ENCODE measurements at places on chromosomes 6 and 20. TPM values are rescaled to one million over a fixed set of nuclear protein-coding genes. Genes with fewer than 3 reads are reported as not detected.
A peak's percentile ranks its signal among the peaks of the same experiment; 100 is the strongest.

DNA sequence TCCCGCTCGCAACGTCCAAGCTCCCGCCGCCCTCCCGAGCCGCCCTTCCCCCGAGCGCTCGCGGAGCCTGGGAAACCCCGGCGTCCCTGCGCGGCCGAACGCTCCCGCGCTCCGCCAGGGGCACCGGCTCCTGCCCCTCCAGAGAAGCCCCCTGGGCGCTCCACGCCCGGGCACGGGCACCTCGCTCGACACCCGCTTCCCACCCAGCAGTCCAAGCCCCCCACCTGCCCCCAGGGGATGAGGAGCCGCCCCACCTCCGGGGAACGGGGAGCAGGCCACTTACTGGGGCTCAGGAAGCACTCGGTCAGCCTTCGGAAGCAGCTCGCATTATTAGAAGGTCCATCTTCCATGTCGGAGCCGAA, 1.4 kb downstream of the PDE10A start:
- no peak for DNase-seq
- peaks cover 12% of the 10 kb centered on the region for H3K4me1 ChIP-seq
- H3K4me3 ChIP-seq: peak overlapping the region; percentile 41
- H3K36me3 ChIP-seq: no peaks in the 10 kb centered on the region
- H3K27me3 ChIP-seq: peaks cover 20% of the 10 kb centered on the region
- H3K27ac ChIP-seq: no peak overlapping the region

PGBD1 gene
- total RNA-seq: 1.0 TPM

- peak overlapping the region; percentile 33 for H3K27ac ChIP-seq
- no peaks in the 10 kb centered on the region for H3K36me3 ChIP-seq
- DNase-seq: no peak
- H3K4me1 ChIP-seq: peaks cover 18% of the 10 kb centered on the region
- H3K27me3 ChIP-seq: no peaks in the 10 kb centered on the region
Measured at GRCh38 chr6:21556511-21556910, 37.0 kb upstream of the SOX4 start.

DNA sequence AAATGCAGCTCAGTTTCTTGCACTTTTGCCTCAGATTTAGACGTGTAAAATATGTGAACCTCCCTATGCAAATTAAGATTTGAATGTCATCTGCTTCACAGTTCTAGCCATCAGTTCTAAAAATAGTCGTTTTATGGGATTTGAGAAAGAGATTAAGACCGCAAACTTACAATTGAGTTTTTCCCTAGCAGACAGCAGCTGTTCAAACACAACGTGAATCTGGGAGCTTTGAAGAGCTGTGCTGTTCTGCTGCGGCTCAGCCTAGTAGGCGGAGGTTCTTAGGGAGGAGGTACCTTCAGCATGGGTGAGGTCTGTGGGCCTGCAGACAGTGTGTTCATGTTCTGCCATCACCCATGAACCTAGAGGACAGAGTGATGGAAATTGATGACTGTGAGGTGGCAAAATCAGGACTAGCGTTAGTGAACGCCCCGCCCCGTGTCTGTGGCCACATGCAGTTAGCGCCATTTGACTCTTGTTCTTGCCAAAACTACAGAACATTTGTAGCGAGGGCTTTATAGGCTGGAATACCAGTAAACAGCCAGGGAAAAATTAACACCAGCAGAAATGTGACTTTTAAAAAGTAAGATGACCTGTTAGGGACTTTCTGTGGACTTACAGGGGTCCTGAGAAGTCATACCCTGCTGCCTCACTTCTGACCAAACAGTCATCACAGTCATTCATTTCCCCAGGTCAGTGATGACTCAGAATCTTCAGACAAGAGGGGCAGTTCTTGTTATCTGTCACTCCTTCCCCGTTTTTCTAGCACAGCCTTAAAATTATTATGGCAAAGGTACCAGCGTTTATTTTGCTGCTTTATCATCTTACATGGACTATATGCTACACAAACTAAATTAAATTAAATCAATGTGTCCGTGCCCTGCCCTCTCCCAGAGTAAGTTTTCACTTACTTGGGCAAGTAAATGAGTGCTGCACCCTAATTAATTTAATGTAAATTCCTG, 84.3 kb upstream of the TMEM181 start:
- H3K27ac ChIP-seq: peak overlapping the region; percentile 24
- H3K27me3 ChIP-seq: no peaks in the 10 kb centered on the region
- peaks cover 6% of the 10 kb centered on the region for H3K4me1 ChIP-seq
- DNase-seq: peak; percentile 39
- no peaks in the 10 kb centered on the region for H3K36me3 ChIP-seq

DNA sequence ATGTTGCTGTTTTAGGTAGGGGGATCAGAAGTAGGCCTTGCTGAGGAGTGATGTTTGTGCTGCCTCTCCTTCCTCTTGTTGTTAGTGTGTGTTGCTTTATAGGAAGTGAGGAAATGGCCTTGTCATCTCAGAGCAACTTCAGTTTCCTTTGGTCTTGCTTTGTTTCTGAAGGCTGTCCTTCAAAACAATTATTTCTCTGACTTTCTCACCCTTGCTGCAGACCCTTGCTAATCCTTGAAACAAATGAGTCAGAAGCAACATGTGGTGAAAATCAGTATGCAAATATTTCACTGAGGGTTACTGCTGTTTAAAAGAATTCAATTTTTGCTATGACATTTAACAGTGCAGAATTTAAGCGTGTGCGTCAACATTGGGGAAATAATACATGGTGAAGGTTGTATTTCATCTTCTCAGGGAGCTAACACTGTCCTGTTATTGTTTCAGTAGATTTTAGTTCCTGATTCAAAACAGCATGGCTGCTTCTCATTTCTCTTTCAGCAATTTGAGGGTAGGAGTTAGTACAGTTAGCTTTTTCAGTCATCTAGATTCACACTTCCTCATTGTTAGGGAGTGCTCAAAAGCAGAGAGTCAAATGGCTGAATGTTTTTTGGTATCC, 13.8 kb downstream of the RNF144B start:
- H3K4me3 ChIP-seq: no peak overlapping the region
- no peak for DNase-seq
- H3K36me3 ChIP-seq: no peaks in the 10 kb centered on the region
- no peaks in the 10 kb centered on the region for H3K27me3 ChIP-seq

GRCh38 chr20:60837173-60837770, 414.8 kb upstream of the CDH4 start:
- no peaks in the 10 kb centered on the region for H3K4me1 ChIP-seq
- DNase-seq: no peak
- H3K36me3 ChIP-seq: no peaks in the 10 kb centered on the region
- H3K27ac ChIP-seq: no peak overlapping the region
- no peak overlapping the region for H3K4me3 ChIP-seq
- no peaks in the 10 kb centered on the region for H3K27me3 ChIP-seq

GRCh38 chr6:94498099-94498498, 1078.7 kb upstream of the EPHA7 start:
- H3K27ac ChIP-seq: no peak overlapping the region
- H3K4me1 ChIP-seq: no peaks in the 10 kb centered on the region
- H3K36me3 ChIP-seq: no peaks in the 10 kb centered on the region

AVP gene
- total RNA-seq: not detected

GRCh38 chr6:149922642-149923326, at the start of gene RAET1G:
TSS of gene RAET1G (minus strand) at chr6:149923121. CDS start at chr6:149923010, 111 bp downstream.
- DNase-seq: peak; percentile 92
- no peak within 1 kb of the TSS for H3K27ac ChIP-seq
- no peaks in the 10 kb centered on the region for H3K27me3 ChIP-seq
- no peaks in the 10 kb centered on the region for H3K4me1 ChIP-seq
- peak within 1 kb of the TSS; percentile 61 for H3K4me3 ChIP-seq

- H3K4me1 ChIP-seq: no peaks in the 10 kb centered on the region
- no peak overlapping the region for H3K4me3 ChIP-seq
- DNase-seq: no peak
- H3K27ac ChIP-seq: no peak overlapping the region
- H3K27me3 ChIP-seq: no peaks in the 10 kb centered on the region
Measured at GRCh38 chr6:40125680-40126394, 191.6 kb upstream of the MOCS1 start.

GRCh38 chr20:3235666-3236324, 3.2 kb downstream of the SLC4A11 start:
- no peaks in the 10 kb centered on the region for H3K4me1 ChIP-seq
- DNase-seq: no peak
- H3K36me3 ChIP-seq: no peaks in the 10 kb centered on the region
- H3K27ac ChIP-seq: no peak overlapping the region
- H3K27me3 ChIP-seq: no peaks in the 10 kb centered on the region

DNA sequence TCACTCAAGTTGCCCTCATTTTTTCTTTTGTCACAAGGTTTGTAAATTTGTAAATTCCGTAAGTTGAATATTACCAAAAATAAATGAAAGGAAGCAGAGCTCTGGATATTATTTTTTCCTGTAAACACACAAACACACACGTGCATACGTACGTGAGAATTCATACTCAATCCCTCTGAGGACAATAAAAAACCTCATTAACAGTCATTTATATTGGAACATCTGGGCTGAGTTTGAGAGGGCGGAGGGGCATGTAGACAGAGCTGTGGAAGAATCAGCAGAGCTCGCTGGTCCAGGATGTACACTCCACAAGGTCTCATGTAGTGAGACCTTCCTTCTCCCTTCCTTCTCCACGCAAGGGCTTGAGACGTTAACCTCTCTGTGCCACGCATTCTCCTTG, 24.2 kb upstream of the DOK5 start:
- no peak overlapping the region for H3K27ac ChIP-seq
- no peak for DNase-seq
- no peak overlapping the region for H3K4me3 ChIP-seq
- no peaks in the 10 kb centered on the region for H3K27me3 ChIP-seq
- no peaks in the 10 kb centered on the region for H3K36me3 ChIP-seq
- no peaks in the 10 kb centered on the region for H3K4me1 ChIP-seq

GRCh38 chr20:47360297-47361056, 4.0 kb upstream of the ZMYND8 start:
- H3K27ac ChIP-seq: peak overlapping the region; percentile 98
- no peak overlapping the region for H3K4me3 ChIP-seq
- H3K27me3 ChIP-seq: no peaks in the 10 kb centered on the region
- H3K4me1 ChIP-seq: peaks cover 56% of the 10 kb centered on the region
- H3K36me3 ChIP-seq: no peaks in the 10 kb centered on the region
- peak; percentile 83 for DNase-seq

DNA sequence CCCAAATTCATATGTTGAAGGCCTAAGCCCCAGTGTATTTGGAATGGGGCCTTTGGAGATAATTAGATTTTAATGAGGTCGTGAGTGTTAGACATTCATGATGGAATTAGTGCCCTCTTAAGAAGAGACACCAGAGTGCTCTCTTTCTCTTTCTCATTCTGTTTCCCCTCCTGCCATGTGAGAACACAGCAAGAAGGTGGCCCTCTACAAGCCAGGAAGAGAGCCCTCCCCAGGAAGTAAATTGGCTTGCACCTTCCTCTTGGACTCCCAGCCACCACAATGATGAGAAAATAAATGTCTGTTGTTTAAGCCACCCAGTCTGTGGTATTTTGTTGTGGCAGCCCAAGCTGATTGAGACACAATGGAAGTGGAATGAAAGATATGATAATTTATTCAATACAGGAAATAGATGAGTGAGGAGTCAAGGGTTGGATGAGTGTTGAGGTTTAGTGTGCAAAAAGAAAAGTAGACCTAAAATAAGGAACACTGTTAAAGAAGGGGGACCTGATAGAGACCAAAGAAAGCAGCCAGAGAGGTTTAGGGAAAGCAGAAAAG, 25.9 kb upstream of the ATXN1 start:
- H3K27me3 ChIP-seq: no peaks in the 10 kb centered on the region
- no peak overlapping the region for H3K27ac ChIP-seq
- DNase-seq: no peak
- no peaks in the 10 kb centered on the region for H3K4me1 ChIP-seq
- H3K4me3 ChIP-seq: no peak overlapping the region

RWDD2A gene
- 3.3 TPM for total RNA-seq

DNA sequence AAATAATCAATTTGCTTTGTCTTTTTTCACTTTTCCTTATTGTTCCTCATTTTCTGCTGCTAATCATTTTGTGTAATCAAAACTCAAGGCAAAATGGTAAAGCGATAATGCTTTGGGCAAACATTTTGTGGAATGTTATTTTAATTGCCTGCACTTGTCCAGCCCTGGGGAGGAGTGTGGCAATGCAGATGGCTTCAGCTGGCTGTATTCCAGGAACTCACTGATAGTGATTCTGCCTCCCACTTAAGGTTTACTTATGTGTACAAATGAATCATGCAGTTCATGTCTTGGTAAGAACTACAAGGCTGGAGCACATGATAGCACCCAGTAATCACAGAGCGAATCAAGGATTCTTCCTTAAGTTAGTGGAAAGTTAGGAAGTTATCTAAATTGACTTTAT, 107.8 kb downstream of the COL19A1 start:
- no peak for DNase-seq
- no peaks in the 10 kb centered on the region for H3K36me3 ChIP-seq
- no peak overlapping the region for H3K27ac ChIP-seq
- H3K4me1 ChIP-seq: no peaks in the 10 kb centered on the region
- no peak overlapping the region for H3K4me3 ChIP-seq

- DNase-seq: no peak
- no peak overlapping the region for H3K27ac ChIP-seq
- H3K4me3 ChIP-seq: no peak overlapping the region
- no peaks in the 10 kb centered on the region for H3K27me3 ChIP-seq
- H3K36me3 ChIP-seq: peaks cover 5% of the 10 kb centered on the region
Measured at GRCh38 chr6:31683591-31683990, 2.7 kb upstream of the LY6G5C start.

GRCh38 chr6:63368347-63368746, 48.6 kb upstream of the LGSN start:
- no peak overlapping the region for H3K27ac ChIP-seq
- no peak for DNase-seq
- no peaks in the 10 kb centered on the region for H3K27me3 ChIP-seq
